Caki2 (cell line): ENCODE measurements at places on chromosomes 2 and 18. TPM values are rescaled to one million over a fixed set of nuclear protein-coding genes. Genes with fewer than 3 reads are reported as not detected.

CPLX4 gene
- not detected in 2 replicates for total RNA-seq

POTEI gene
- not detected in 2 replicates for total RNA-seq

TTN gene
- total RNA-seq: under 0.01 TPM in 1 of 2 replicates, not detected in the other

PPP1CB gene
- 113 and 127 TPM in 2 replicates for total RNA-seq

MALL gene
- total RNA-seq: 49.4 and 61.6 TPM in 2 replicates

NEB gene
- total RNA-seq: 0.51 TPM in 1 of 2 replicates, not detected in the other

KCNG3 gene
- total RNA-seq: 0.51 and 1.9 TPM in 2 replicates

ACMSD gene
- total RNA-seq: 3.8 and 5.3 TPM in 2 replicates

NXPH2 gene
- total RNA-seq: 1.6 TPM in 1 of 2 replicates, not detected in the other

SALL3 gene
- not detected in 2 replicates for total RNA-seq

ARPC2 gene
- total RNA-seq: 470 and 533 TPM in 2 replicates

ARHGEF33 gene
- not detected in 2 replicates for total RNA-seq

SLC11A1 gene
- total RNA-seq: 1.4 and 3.0 TPM in 2 replicates

ALK gene
- total RNA-seq: not detected in 2 replicates

CENPA gene
- total RNA-seq: 23.2 and 49.5 TPM in 2 replicates

SLC40A1 gene
- 7.4 and 7.9 TPM in 2 replicates for total RNA-seq

RBM45 gene
- 23.3 and 23.5 TPM in 2 replicates for total RNA-seq

ERBB4 gene
- total RNA-seq: 0.10 TPM in 1 of 2 replicates, not detected in the other
